SK-N-SH treated with all-trans-retinoic acid at 6 μM for 48 hours (cell line): ENCODE measurements at places on chromosomes 7 and 10.

GRCh38 chr7:87328281-87328680, 17.2 kb upstream of the CROT start:
- ATAC-seq = peak; percentile 27; the same call in 1 of the 3 replicates

DNA sequence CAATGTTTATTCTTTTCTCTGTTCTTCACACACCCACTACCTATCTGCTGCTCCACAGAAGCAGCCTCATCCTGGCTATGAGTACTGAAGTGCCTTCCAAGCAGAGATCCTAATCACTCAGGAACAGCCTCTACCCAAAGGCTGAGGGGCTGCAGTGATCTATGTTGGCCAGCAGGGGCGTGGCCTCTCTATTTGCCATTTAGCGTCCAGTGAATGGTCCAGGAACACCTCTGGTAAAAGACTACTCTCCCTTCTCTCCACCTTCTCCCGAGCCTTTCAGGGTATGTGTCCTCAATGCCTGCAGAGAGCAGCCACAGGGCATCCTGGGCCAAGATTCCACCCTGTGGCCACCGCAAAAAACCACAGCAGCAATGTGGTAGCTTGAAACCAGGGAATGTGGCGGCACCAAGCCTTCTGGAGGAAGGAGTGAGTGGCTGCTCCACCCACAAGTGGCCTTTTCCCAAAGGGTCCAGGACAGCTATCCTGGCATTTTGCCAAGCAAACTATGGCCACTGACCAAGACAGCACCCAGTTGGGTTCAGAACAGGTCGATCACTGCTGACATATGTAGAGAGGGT, 70.9 kb downstream of the SYPL1 start:
- peak; percentile 68 for ATAC-seq

- ATAC-seq = no peak
Measured at GRCh38 chr10:116952729-116953128, 52.3 kb downstream of the SHTN1 start.

GRCh38 chr7:139629392-139630082, 106.1 kb downstream of the CLEC2L start:
- ATAC-seq = peak; percentile 51; the same call in 2 of the 3 replicates

GRCh38 chr7:156496865-156497264, 143.7 kb upstream of the RNF32 start:
- ATAC-seq = no peak

DNA sequence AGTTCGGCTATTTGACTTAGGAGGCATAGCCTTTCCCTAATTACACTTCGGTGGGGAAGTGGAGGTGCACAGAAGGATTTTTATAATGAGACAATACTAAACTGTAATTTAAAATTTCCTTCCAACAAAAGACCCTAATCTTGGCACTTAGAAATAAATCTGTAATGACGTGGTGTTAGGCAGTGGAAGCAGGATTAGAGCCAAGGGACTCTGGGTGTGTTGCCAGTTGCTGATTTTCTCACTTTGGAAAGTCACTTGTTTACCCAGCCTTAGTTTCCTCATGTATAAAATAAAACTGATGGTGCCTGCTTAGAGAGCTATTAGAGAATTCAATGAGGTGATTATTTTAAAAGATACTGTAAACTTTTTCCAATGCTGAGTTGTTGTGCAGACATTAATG, 287.2 kb downstream of the AUTS2 start:
- no peak for ATAC-seq

- no peak for ATAC-seq
Measured at GRCh38 chr10:20473023-20473760, 423.9 kb downstream of the NEBL start.

DNA sequence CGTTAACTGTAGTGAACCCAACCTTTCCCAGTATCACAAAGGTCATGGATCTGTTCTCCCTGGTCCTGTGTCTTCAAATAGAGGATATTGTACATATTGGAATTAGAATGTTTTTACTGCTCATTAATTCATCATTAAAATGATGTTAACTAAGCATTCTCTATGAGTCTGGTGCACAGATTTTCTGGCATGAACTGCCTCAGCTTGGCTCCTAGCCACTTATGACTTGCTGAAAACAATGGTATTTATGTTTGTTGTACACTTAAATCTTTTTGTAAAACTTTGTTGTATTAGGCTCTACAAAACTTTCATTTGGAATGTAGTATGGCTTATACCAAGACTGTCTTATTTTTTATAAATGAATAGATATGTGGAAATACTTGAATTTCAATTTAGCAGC, 329.4 kb downstream of the TFEC start:
- no peak for ATAC-seq

DNA sequence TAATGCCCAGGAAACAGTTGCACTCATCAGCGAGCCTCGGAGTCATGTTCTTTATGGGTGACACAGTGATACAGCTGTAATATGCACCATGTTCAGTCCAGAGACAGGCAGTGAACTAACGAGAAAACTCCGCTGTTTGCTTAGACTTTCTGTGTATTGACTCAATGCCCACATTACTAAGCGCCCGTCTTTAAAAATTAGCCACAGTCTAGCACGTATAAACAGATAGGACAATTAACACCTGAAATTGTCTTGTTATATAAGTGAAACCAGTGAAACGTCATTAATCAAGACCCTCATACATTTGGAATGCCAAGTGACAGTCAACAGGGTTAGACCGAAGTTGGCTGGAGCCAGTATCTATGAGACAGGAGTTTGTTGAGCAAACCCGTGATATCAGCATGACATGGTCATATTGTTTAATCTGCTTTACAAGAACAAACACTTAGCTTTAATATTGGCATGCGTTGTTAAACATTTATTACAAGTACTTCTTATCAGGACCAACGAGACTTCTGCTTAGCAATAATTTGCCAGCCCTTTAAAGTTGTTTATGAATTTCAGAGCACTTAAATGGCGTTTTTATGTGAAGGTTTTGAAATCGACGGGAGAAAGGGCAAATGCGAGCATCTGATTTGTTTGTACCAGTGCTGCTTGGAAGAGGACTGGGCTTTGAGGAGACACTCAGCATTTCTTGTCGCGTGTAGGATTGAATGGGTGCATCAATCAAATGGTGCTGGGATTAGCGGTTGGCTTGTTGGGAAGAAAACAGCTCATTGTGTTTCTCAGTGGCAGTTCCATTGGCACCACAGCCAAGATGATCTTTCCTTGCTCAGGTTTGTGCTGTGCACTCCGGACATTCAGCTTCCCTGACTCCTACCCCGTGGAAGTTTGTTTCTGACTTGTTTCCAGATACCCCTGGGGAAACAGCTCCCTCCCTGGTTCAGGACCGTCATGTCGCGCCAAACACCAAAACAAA, 56.3 kb downstream of the CAMK1D start:
- no peak for ATAC-seq

- no peak for ATAC-seq
Measured at GRCh38 chr10:52463826-52464225, 149.7 kb downstream of the DKK1 start.

DNA sequence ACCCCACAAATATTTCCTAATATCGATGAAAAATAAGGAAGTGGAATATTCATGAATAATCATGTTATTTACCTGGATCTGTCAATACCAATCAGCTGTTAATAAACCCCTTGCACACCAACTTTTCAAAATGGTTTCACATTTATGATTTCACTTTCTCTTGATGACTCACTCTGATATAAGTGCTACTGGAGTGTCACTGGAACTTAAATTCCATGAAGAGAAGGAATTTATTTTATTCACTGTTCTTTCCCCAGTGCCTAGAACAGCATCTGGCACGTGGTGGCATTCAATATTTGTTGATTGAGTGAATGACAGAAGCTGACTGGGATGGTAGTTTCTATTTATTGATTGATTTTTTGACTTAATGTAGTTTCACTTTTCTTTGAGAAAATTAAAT, 3.5 kb upstream of the ENO4 start:
- ATAC-seq = no peak

DNA sequence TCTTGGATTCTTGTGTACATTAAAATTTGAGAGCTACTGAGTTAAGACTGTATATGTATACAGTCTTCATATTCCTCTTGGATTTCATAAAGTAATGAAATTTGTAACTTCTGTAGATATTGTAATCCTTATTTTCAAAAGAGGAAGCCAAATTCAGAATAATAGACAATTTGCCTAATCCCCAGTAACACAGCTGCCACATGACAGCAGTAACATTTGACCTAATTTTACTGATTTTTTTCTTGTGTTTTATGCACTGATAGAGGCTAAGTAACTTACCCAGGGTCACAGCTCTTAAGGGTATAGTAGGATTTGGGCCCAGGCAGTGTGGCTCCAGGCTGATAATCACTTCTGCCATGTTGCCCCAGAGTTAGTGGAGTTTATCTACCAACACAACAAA, 40.4 kb upstream of the IL6 start:
- no peak for ATAC-seq

DNA sequence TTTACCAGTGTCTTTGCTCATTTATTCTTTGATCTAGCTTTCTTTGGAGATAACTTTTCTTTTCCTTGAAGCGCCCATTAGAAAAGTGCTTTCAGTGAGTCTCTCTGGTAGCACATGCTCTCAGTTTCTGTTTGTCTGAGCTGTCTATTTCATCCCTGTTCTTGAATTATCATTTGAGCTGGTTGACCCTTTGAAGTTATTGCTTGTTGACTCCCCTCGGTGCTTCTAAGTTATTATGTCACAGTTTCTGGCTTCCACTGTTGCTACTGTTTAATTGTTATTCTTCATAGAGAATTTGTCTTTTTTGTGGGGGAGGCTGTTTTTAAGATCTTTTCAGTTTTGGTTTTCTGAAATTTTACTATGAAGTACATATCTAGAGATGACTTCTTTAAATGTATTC, 11.4 kb upstream of the PRF1 start:
- no peak for ATAC-seq

- no peak for ATAC-seq
Measured at GRCh38 chr7:70720191-70720873, 411.6 kb upstream of the GALNT17 start.
